ENCODE measurements at places on chromosomes 6 and 20. TPM values are rescaled to one million over a fixed set of nuclear protein-coding genes. Genes with fewer than 3 reads are reported as not detected.

- no peak for DNase-seq
Observed at GRCh38 chr6:39087197-39087596, 27.8 kb downstream of the SAYSD1 start.

The LPIN3 gene
- total RNA-seq = 30.4 TPM

The ARMH2 gene
- total RNA-seq = not detected

The SAPCD1 gene
- total RNA-seq = 2.8 TPM

GRCh38 chr6:586553-586952, 70.3 kb downstream of the HUS1B start:
- DNase-seq = no peak

GRCh38 chr6:91166271-91167046, 579.6 kb upstream of the MAP3K7 start:
- no peak for DNase-seq

The TOX2 gene
- 3.9 TPM for total RNA-seq

The TRIM31 gene
- total RNA-seq = 0.78 TPM

DNA sequence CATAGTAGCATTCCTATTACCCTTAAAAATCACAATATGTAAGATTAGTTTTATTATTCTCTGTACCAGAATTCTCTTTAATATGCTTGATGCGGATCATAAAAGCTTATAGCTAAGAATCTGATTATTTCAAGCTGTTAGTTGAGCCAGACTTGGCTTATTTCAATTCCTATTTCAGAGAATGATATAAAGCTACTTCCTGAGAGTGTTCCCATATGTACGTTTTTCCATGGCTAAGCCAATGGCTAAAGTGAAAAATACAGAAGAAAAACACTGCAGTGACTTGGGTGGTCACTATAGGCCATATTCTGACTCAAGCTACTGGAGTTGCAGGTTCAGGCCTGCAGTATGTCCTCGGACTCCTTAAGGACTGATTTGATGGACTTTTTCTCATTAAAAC, 97.9 kb upstream of the EEF1E1 start:
- no peak for DNase-seq

GRCh38 chr6:159440911-159441703, 251.9 kb downstream of the SOD2 start:
- no peak for DNase-seq

GRCh38 chr6:112254921-112255320, 554 bp upstream of the LAMA4 start:
- DNase-seq = no peak

Measured in ureter (tissue), 1 donor.